ENCODE measurements at places on chromosomes 5 and 9.

DNA sequence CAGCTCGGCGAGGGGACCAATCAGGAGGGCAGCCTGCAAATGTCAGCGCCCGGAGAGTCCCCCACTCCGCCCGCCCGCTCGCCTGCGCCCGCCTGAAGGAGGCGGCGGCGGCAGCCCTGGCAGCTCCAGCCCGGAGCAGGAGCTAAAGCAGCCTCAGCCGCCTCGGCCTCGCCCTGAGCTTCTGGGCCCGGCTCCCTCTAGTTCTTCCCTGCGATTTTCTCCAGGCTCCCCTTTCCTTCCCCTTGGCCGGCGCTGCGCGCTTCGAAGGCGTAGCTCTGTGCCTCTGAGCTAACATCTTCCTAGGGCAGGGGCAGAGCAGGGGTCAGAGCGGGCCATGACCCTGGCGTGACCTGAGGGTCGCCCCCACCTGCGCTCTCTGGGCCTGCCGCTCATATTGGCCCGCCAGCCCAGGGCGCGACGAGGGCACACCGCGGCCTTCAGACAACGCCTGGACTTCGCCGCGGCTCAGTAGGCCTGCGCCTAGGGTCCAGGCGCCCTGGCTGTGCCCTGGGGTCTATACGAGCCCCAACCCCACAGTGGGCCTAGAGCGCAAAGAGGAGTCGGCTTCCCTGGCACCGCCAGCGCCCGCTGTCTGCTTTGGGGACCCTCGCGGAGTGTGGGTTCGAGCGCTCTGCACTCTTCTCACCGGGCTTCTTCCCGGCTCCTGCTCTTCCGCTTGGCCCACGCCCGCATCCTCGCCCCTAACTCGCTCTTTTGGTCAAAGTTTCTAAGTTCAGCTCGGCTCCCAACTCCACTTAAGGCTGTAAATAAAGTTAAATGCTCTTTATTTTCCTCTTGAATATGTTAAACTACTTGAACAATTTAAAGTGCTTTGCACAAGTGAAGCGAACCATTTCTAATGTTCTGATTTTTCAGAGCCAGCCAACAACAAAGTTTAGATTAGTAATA is 504 bp upstream of the OTP start:
- DNase-seq, result no peak

- DNase-seq, result no peak
Observed at GRCh38 chr5:78979117-78979742, 5.9 kb downstream of the ARSB start.

DNA sequence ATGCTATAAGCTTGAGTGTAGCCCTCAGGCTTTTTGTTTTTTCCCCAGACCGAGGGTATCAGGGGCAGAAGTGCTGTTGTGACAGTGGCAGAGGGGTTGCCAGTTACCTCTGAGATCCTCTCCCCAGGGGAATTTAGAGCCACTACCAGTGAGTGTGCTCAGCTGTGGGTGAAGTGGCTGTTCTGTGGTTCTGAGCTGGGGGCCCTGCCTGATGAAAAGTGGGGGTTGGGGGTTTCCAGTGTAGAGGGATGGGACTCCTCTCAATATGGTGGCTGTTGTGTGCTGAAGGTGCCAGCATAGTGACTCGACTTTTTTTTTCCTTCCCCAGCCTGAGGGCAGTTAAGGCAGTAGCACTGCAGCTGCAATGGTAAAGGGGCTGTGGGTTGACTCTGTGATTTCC is 506.7 kb downstream of the TMEM232 start:
- DNase-seq, result no peak

DNA sequence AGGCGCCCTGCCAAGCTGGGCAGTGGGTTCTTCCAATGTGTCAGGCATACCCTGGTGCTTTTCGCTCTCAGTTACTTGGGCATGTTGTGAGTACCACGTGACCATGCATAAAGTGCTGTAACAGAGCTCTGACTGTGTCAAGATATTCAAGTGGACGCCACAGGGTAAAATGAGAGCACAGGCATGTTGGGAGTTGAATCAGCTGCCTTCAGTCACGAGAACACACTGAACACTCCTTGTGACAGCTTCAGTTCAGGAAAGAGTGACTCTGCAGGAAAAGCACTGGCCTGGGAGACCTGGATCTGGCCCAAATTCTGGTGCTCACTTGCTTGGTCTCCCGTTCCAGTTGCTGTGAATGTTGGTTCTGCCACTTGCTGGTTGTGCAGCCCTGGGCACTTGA is 5.1 kb downstream of the MLANA start:
- no peak for DNase-seq

DNA sequence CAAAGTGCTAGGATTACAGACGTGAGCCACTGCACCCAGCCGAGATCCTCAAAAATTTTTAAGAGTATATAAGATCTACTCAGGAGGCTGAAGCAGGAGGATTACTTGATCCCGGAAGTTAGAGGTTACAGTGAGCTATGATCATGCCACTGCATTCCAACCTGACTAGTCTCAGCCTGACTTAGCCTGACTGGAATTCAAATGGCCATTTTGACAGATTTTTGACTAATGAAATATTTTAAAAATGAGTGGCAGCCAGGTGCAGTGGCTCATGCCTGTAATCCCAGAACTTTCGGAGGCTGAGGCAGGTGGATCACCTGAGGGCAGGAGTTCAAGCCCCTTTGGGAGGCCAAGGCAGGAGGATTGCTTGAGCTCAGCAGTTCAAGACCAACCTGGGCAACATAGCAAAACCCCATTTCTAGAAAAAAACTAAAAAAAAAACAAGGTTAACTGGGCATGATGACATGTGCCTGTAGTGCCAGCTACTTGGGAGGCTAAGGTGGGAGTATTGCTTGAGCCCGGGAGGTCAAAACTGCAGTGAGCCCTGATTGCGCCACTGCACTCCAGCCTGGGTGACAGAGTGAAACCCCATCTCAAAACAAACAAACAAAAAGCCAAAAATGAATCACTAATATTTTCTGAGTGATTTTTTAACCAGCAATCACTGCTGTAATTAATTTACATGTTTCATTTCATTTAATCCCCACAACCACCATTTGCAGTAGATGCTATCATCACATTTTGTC is 16.6 kb downstream of the ATOX1 start:
- DNase-seq, result no peak

GRCh38 chr5:16867577-16867953 is 68.5 kb downstream of the MYO10 start:
- DNase-seq, result no peak

GRCh38 chr9:91395553-91396471 is 27.8 kb downstream of the NFIL3 start:
- DNase-seq, result no peak
